MG63 (cell line): ENCODE measurements at places on chromosomes 4 and X. TPM values are rescaled to one million over a fixed set of nuclear protein-coding genes. Genes with fewer than 3 reads are reported as not detected.

DNA sequence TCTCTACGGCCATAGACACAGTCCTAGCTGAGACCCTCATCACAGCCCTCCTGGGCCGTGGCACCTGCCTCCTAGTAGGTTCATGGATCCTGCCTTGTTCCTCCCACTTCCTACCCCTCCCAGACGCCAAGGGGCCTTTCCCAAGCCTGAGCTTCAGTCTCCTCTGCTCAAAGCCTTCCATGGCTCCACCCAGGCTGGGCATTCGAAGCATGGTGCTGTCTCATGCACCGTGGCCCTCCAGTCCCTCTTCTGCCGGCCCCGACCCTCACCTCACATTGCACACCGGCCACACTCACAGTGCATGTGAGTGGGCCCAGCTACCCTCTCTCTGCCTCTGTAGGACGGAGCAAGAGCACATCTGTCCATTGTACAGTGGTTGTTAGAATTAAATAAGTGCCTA is 21.7 kb upstream of the KIAA0232 start:
- DNase-seq = no peak

- peak; percentile 96 for DNase-seq
Observed at GRCh38 chr4:26235500-26235899, 85.3 kb upstream of the RBPJ start.

GRCh38 chr4:6419452-6420028 is 52.9 kb downstream of the PPP2R2C start:
- peak; percentile 10 for DNase-seq

DNA sequence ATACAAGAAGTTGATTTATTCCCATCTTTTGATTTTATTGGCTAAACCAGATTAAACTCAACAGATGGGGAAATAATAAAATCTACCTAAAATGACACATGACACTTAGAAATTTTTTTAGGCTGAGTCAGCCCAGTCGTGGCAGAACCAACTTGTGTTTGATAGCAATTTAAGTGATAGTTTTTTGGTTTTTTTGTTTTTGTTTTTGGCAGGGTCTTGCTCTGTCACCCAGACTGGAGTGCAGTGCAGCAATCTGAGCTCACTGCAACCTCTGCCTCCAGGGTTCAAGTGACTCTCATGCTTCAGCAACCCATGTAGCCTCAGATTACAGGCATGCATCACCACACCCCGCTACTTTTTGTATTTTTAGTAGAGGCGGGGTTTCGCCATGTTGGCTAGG is 370.3 kb upstream of the NOCT start:
- no peak for DNase-seq

Gene ADH1C
- total RNA-seq = not detected in 2 replicates

Gene MAOB
- total RNA-seq = 0.30 TPM in 1 of 2 replicates, not detected in the other

DNA sequence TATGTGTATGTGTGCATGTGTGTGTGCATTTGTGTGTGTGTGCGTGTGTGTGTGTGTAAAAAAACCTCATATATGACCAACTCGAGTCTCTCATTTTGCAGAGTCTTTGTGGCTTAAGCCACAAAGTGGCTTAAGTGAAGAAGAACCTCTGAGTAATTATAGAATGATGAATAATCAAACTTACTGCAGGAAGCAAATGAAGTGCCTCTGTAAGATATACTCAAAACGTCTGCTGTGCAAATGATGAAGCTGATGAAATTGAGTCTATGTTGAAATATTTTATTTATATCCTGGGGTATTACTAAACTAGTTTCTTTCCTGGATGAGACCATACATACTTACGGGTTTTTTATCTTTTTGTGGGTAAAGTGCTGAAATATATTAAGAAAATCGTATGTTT is 1198.7 kb downstream of the PCDH7 start:
- DNase-seq = no peak

Gene ZCCHC18
- total RNA-seq = not detected in 2 replicates

GRCh38 chr4:167221084-167221483 is 13.2 kb downstream of the SPOCK3 start:
- no peak for DNase-seq
